ENCODE measurements at places on chromosomes 13 and 19.

DNA sequence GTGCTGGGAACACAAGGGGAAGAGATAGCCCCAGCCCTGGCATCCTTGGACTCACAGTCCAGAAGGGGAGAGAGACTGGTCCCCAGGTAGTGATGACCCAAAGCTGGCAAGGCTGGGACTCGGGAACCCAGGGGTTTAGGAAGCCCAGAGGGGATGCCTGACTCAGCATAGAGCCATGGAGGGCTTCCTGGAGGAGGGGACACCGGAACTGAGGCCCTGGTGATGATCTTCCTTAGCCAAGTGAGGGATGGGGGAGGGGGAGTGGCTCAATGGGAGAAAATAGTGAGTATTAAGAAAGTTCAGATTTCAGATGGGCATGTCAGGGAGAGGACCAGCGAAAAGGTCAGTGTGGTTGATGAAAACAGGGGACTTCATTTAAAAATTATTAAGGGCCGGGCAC, 26.8 kb downstream of the EXOC3L2 start:
- DNase-seq, result no peak

DNA sequence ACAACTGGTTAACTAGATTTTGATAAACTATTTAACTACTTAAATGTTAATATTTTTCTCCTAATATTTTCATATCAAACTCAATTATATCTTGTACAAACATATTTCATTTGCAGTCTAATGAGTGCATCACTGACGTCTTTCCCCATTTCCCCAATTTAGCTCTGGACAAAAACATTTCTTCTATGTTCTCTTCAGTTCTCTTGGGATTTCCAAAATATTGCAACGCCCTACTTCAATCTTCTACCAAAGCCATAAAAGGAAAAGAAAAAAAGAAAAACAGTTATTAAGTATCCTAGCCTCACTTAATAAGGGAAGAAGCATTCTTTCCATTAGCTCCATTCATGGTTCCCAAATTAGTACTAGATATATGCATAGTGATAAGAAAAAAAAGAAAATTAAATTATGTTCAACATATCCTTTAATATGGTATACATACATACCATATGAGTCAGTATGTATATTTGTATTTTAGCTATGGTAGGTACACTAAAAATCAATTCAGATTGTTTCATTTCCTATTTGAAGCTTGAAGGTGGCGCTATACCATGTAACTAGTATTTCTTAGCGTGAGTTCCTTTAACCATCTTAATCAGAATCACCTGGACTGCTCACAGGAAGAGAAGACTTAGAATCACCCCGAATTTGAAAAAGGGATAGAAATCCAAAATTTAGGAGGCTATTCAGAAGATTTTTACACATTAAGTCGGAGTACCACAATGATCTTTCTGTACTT, 9.9 kb downstream of the FBXL3 start:
- DNase-seq, result no peak

GRCh38 chr13:95479731-95480130, 72.8 kb upstream of the CLDN10 start:
- DNase-seq, result no peak

GRCh38 chr19:47153266-47153665, 22.6 kb downstream of the SAE1 start:
- DNase-seq, result no peak

DNA sequence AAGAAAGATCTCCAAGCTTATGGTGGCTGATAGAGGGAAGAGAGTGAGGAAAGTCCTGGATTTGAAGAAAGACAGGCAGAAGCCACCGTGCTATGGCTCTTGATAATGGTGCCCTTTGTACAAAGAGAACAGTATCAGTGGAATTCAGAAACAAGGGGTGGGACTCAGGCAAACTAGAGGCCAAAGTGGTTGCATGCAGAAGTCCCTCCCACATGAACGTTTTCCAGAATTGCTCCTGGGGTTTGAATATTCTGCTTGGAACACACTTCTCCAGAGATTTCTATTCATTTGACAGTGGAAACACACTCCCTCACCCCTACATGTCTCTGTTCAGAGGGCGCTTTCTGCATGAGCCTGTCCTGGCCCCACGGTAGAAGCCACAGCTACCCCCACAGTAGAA, 10.1 kb upstream of the MBNL2 start:
- DNase-seq, result no peak

GRCh38 chr19:50531171-50531612, 17.5 kb upstream of the ASPDH start:
- DNase-seq, result no peak

DNA sequence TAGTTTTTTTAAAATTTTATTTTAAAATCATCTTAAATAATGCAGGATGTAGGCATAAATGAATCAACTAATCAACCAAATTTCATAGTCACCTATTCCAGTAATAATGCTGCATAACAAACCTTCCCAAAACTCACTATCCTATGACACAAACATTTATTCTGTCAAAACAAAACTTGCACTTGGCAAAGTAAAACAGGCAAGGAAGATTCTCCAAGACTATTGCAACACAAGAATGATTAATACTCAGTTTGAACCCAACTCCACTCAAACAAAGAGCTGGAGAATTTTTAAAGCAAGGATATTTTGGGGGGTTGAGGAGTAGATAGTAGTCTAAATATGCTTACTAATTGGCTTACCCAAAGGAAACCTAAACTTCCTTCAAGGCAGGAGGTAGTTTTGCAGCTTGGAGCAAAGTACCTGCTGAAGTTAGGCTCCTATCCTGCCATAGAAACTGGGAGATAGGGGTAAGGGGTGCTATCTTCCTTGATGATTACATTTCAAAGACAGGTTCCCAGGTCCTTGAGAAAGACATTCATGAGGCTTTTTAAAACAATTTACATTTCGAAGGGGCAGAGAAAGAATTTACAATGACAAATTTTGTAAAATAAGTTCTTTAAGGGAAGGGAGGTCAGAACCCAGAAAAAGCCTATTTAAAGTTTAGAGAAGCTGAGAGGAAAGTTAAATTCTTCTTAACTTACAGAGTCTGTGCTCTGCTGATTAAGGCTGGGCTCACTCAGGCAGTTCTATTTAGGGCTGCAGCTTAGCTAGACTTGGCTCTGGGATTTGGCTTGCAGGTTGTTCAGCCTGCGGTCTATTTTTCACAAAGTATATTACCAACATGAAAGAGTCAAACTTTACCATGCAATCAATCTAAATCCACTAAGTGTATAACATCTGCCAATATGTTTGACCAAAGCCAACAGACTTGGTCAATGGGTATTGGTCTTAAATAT, 549.0 kb downstream of the KCTD12 start:
- no peak for DNase-seq

- no peak for DNase-seq
Observed at GRCh38 chr13:40563350-40564125, 102.9 kb downstream of the FOXO1 start.

GRCh38 chr13:48403913-48404312, 9.0 kb downstream of the LPAR6 start:
- no peak for DNase-seq

GRCh38 chr13:48750588-48751383, 97.1 kb downstream of the CYSLTR2 start:
- no peak for DNase-seq

- DNase-seq, result no peak
Observed at GRCh38 chr19:48844472-48844871, 8.2 kb upstream of the HSD17B14 start.

DNA sequence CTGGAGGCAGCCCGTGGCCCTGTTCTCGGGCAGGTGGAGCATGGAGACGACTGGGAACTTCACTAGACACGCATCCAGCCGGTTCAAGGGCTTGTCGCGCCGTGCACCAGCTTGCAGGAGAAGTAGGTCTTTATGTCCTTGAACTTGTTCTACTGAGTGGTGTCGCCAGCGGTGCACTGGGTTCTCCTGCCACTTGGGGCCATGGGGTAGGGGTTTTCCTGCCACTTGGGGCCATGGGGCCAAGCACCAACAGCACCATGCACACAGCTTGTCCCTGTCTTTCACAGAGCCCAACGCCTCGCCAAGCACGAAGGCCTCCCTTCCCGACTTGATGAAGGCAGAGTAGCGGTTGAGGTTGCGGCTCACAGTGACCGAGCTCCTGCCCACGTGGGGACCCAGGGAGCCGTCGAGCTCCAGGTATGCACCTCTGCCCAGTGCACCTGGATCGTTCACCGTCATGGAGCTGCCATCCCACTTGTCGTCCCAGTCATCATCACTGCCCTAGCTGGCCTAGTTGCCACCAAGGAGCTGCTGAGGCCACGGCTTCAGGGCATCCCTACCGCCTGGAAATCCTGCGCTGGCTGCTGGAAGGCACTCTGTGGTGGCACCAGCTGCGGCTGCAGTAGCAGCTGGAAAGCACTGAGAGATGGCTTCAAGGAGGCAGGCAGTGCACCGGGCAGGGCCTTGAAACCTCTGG, 40.5 kb upstream of the TPM4 start:
- DNase-seq, result no peak

- no peak for DNase-seq
Observed at GRCh38 chr19:6092329-6093286, 17.7 kb downstream of the RFX2 start.

All from vagina (tissue), 2 donors.